Endothelial cell (in vitro differentiated cells): ENCODE measurements at places on chromosomes 6 and 20.

DNA sequence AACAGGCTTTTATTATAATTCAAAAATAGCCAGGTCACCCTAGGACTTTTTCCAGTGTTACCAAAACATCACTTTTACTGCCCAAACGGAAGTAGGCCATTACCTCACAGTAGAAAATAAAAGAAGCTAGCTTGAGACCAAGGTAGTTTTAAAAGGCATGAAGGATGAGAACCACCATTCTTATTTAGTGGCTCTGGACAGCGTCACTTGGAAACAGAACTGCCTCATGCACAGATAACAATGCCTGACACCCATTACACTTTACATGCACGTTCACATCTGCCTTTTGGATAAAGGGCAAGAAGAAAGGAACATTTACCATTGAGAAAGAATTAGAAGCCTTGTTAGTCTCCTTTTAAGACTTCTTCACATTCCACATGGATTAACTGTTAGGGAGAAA lies 1.9 kb upstream of the PAQR8 start:
- DNase-seq = no peak

- no peak for DNase-seq
Measured at GRCh38 chr6:38579010-38579628, 60.6 kb downstream of the BTBD9 start.

- no peak for DNase-seq
Measured at GRCh38 chr6:115000736-115001135, 657.9 kb upstream of the HS3ST5 start.

DNA sequence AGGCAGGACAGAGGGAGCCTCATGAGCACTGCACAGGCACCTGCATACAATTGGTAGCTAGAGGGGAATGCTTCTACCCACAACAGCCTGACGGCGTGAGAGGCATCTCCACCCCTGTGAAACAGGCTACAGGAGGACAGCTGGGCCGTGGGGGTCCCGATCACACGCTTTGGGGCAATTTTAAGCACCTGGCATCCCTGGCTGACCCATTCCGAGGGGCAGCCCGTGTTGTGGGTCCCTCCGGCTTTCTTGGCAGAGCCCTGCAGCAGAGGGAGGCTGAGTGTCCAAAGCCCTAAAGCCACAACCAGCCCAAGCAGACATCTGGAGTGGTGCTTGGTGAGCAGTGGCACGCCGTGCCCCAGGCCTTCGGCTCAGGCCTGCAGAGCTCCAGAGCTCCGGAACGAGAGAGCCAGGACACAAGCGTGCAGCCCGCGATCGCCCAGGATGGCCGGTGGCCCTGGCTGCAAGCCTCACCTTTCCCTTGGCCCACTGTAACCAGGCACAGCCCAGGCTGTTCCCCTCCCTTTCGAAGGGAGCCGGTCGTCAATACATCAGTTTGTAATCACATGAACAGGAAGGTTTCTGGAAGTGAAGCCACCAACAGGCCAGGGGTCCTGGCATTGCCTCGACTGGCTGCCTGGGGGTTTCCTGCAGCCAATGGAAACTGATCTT lies 81.4 kb downstream of the DLL1 start:
- DNase-seq = peak; percentile 2

DNA sequence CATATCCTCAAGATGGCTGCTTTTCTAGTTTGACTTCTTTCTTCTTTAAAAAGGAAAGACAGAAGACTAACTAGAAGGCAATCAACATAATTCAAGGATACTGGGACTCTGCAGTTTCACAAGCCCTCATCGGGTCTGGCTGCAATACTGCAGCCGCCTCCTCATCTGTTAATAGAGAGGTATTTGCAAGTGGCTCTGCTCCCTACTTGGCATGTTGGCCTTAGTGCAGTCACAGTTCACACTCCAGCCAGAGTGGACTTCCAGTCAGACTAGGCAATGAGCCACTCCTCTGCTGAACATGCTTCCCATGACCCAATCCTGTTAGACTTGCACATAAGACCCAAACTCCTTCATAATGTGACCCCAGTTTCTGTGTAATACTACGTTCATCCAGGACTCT lies 141.9 kb upstream of the ENPP5 start:
- no peak for DNase-seq

DNA sequence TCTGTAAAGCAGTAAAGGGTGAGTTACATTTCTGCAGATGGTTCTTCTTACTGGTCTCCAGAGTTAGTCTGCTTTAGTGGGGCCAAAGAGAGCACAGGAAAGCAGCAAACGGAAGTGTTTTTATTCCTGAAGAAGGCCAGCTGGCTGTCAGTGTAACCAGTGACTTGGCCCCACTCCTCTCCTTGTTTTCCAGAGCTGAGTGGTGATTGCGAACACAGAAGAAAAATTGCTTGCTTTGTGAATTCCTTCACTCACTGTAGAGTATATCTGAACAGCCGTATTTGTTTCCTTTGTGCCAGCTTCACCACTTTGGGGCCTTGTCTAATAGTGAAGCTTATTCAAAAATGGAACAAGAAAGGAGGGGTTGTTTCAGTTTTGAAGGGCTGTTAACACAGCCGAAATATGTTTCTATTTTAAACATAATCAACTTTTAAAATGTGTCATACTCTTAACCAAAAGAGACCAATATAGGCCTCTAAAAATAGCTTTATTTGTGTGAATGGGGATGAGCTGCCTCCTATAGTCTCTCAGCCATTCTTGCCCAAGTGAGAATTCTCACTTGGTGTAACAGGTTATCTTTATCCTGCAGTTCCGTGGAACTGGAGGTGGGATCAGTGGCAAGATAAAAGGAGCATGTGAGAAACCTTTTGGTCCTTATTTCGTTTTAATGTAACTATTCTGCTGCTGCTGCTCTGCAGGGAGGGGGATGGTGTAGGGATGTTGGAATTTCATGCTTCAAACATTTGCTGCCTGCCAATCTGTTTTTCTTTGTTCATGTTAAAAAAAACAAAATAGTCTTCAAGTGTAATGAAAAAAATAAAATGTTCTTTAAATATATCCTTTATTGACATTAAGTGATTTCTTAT lies 37.8 kb downstream of the ZC2HC1B start:
- no peak for DNase-seq

- DNase-seq = no peak
Measured at GRCh38 chr6:107654764-107655163, 164.8 kb downstream of the SOBP start.

- no peak for DNase-seq
Measured at GRCh38 chr6:61980622-61981021, 305.4 kb downstream of the KHDRBS2 start.

DNA sequence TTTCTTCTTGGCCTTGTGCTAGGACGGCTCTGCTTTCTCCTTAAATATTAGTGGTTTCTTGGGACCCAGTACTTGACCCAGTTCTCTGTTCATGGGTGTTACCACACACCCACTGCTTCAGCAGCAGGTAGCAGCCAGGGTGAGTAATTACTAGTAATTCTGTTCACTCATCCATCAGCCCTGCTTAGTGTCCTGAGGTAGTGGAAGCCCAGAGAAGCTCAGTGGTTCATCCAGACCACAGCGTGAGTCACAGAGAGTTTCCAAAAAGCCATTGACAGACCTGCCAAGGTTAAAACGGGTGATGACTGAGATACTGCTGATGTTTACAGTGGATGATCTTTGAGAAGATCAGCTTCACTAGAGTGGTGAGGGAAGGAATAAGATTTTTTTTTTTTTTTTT lies 51.7 kb upstream of the HINT3 start:
- DNase-seq = no peak

DNA sequence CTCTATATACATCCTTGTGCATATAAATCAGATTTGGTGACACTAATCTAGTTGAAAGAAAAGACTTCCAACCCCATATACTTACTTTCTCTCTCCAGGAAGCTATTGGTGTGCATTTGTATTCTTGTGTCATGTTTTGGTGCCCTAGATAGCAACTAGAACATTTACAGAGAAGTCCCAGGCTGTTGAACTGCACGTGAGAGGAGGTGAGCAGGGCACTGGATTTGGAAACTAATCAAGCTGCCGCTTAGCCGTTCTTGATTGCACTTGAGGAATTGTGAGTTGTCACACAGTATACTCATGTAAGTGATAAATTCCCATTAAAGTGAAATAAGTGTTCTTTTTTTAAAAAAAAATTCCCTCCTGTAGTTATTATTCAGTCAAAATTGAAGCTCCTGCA lies 7.6 kb downstream of the WRNIP1 start:
- DNase-seq = no peak

DNA sequence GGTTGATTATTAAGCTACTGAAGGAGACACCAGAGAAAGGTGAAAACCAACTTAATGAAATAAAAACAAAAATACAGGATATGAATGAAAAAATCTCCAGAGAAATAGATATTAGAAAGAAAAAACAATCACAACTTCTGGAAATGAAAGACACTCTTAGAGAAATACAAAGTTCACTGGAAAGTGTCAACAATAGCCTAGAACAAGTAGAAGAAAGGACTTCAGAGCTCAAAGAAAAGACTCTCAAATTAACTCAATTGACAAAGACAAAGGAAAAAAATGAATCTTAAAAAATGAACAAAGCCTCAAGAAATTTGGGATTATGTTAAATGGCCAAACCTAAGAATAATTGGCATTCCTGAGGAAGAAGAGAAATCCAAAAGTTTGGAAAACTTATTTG lies 10.3 kb upstream of the MCM9 start:
- DNase-seq = no peak

GRCh38 chr6:44056392-44057237 lies 70.6 kb downstream of the MRPL14 start:
- DNase-seq = no peak

DNA sequence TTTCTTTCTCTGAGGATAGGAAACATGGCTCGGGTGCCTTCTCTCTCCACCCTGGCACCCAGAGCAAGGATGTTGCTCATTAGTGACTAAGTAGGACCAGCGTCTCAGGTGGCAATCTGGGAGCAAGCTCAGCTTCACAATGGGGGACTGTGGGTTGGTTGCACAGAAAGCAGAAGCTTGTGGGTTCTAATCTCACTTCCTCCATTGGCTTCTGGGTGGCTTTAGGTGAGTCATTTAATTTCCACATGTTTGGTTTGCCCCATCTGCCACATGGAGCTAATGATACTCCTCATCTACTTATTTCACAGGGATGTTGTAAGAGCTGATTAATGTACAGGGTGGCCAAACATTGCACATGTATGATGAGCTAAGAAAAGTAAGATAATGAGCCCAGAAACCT lies 54.8 kb upstream of the AKIRIN2 start:
- DNase-seq = no peak

DNA sequence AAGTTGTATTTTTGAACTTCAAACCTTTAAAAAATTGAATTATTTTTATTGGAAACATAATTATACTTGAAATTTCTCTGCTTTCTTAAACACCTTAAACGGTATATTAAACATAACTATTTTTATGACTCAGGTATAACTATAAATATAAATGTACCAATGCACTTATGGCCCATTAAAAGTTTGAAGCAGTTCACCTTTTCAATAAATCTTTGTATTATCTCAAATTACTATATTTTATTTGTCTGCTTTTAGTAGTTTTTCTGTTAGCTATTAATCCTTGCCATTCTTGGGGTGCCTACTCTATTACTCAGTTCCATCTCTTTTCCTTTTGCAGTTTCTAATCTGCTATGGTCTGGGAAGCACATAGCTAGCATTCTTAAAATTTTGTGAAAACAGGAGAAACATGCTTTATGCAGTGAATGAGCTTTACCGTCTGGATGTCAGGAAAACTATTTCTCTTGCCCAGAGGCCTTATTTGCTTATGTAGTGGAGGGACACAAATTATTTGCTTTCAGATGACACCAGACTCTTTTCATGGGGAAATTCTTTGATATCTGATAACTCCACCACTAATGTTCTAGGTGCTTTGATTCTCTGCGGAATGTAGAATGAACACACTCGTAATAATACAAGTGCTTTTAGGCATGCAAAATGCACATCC lies 378.9 kb upstream of the CITED2 start:
- no peak for DNase-seq

DNA sequence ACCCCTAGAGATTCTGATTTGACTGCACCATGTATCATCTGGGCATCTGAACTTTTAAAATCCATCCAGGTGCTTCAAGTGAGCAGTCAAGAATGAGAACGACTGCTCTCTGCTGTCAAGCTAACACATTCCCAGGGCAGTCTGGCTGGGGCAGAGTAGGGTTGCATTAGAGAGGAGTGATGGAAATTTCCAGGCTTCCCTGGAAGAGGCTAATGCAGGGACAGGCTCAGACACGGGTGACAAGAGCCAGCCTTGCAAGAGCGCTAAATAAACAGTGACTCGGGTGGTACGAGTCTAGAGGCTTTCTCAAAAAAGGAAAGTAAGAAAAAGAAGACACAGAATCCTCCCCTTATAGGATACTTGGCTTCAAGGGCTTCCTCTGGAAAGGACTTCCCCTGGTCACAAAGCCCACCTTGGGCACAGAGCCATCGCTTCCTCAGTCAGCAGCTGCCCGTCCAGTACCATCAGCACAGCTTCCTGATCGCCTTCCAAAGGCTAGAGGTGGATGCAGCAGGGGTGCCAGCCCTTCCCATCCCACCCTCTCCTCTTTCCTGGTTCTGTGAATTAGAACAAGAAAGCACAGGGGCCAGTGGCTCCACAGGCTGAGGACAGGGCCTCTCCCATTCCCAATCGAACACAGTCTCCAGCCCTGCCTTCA lies 177.4 kb upstream of the RREB1 start:
- DNase-seq = no peak

GRCh38 chr20:52049001-52049731 lies 142.4 kb downstream of the ZFP64 start:
- peak; percentile 4 for DNase-seq

DNA sequence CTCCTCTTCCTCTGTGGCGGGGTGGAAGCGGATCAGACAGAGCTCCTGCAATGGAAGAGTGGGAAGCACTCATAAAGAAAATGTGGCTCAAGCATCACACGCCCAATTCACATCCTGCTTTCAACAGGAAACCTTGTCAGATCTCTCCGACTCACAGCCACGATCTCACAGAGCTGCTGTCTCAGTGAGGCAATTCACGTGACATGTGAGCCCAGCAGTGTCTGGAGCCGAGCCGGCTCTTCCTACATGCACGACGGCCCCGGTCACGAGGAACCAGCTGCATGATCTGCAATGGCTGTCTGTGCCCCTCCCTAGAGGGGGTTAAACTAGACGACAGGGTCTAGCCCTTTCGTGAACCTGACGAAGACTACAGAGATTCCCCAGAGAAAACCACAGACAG lies 29.5 kb upstream of the TCFL5 start:
- no peak for DNase-seq

DNA sequence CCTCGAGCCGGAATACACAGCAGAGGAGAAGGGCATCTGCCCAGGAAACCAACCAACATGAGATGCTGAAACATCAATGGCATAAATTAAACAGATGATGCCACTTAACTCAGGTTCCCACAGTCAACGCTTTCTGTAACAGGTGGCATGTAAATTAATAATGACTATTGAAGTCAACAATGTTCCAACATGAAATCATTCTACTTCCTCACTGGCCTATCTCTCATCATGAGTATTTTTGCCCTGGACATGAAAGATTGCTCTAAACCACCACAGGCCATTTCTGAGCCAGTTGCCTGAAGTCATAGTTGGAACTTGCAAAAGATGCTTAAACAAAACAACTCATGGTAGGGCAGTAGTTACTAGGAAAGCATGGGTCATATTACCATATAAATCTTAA lies 397.9 kb upstream of the JARID2 start:
- DNase-seq = no peak

- DNase-seq = no peak
Measured at GRCh38 chr6:41877051-41877680, 18.0 kb downstream of the USP49 start.

GRCh38 chr6:45394586-45395095 lies 16.9 kb upstream of the SUPT3H start:
- DNase-seq = no peak

- no peak for DNase-seq
Measured at GRCh38 chr20:21246161-21246560, 57.0 kb upstream of the XRN2 start.

- DNase-seq = no peak
Measured at GRCh38 chr6:30615219-30615957, 1.7 kb downstream of the PPP1R10 start.

GRCh38 chr6:69422475-69422874 lies 374.3 kb downstream of the LMBRD1 start:
- no peak for DNase-seq
